Foreskin keratinocyte (primary cell): ENCODE measurements at places on chromosomes 4 and X.
A peak's percentile ranks its signal among the peaks of the same experiment; 100 is the strongest.

DNA sequence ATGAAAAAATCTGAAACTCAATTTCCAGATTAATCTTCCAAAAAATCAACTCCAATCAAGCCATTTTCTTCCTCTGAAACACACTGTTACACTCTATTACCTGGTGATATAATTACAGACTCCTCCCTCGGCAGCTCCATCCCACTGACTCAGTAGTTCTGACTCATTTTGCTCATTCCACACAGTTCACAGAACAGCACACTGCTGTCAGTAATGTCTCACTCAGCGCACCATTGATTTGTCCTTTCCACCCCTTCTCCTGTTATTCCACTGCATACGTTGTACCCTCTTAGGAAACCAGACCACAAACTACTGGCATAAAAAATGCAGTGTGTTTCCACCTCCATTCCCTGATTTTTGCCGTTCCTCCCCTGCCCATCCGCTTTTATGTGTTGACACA is 212.7 kb downstream of the SLIT2 start:
- DNase-seq: peak; percentile 62

- DNase-seq: no peak
These were observed 10.5 kb upstream of the TIGD2 start for GRCh38 chr4:89100853-89101252.

GRCh38 chr4:73836373-73837279 is at the start of gene CXCL6:
Gene CXCL6 (plus strand): TSS chr4:73836678. CDS start chr4:73836751, 73 bp downstream.
- DNase-seq: no peak

GRCh38 chrX:8090906-8091305 is 80.2 kb downstream of the VCX2 start:
- peak; percentile 42 for DNase-seq
